ENCODE measurements at places on chromosomes 13 and 19.

DNA sequence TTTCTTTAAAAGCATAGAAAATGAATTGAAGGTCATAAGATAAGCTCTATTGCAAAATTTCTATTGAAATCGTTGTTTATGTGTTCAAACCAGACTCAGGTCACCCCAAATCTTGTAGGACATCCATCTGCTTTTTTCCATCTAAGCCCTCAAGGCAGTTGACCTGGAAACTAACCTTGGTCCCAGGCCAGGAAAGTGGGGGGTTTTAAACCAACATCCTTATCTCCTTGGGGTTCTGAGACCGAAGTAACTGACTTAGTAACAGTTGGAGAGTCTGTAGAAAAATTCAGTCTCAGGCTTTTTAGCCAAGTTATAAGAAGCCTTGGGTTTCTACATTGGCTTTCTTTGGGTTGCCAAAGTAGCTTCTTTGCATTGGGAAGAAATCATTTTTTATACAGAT lies 23.4 kb downstream of the ZNF507 start:
- no peak for DNase-seq

DNA sequence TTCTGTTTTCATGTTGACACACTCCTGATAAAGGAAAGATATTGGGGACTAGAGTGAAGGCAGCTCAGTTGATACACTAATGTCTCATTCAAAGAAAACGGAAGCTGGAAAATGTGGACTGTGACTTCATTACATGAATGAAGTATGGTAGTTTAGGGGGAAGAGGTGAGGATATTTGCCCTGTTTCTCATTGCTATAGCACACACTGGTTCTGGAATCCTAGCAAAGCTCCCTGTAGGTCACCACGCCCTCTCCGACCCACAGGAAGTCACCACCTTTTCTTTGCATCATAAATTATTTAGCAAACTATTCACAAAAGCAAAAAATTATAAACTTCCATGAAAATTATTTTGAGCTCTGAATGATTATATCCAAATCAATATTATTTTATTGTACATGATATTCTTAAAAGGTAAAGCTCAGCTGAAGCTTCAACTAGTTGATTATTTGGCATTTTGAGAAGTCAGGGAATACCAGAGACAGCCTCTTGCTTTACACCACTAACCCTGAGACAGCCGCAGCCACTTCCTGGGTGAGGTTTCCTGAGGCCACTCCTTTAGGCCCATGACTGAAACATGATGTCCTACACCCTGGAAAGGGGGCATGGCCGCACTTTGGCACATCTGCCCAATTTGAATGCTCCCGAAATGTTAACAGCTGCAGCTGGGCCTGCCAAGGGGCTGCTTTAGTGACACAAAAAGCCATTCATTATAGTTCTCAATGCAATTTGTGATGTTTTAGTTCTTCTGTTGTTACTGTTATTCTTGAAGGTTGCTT lies 50.0 kb upstream of the WDFY2 start:
- DNase-seq: no peak

GRCh38 chr19:56111601-56112312 lies 9.3 kb downstream of the ZNF787 start:
- no peak for DNase-seq

DNA sequence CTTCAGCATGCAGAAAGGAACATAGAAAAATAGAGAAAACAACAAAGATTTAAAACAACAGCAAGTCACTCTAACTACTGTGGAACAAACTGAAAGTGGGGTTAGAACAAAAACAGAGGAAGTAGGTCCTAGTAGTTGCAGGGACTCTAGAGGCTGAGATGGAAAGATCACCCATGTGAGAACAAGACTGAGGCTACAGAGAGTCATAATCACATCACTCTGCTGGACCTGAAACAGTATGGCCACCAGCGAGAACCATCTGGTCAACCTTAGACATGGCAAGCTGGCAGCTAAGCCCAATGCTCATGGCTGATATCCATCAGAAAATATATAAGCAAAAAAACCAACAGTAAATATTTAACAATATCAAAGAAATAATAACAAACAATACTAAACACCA lies 35.8 kb upstream of the ZNF724 start:
- DNase-seq: no peak

DNA sequence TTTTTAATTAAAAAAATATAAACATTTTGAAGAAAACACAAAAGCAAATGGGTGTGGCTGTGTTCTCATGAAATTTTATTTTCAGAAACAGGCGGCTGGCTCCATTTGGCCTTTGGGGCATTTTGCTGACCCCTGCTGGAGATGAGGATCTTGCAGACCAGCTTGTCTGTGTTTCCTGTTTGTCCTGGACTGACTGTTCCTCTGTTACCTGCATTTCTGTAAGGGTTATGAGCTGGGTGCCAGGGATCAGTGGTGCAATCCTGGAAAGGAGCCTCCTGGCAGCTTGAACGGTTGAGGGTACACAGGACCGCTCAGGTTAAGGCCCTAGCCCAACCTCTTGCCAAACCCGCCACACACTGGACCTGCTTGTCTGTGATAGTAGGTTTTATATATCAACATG lies 49.9 kb downstream of the ZNF787 start:
- DNase-seq: no peak

DNA sequence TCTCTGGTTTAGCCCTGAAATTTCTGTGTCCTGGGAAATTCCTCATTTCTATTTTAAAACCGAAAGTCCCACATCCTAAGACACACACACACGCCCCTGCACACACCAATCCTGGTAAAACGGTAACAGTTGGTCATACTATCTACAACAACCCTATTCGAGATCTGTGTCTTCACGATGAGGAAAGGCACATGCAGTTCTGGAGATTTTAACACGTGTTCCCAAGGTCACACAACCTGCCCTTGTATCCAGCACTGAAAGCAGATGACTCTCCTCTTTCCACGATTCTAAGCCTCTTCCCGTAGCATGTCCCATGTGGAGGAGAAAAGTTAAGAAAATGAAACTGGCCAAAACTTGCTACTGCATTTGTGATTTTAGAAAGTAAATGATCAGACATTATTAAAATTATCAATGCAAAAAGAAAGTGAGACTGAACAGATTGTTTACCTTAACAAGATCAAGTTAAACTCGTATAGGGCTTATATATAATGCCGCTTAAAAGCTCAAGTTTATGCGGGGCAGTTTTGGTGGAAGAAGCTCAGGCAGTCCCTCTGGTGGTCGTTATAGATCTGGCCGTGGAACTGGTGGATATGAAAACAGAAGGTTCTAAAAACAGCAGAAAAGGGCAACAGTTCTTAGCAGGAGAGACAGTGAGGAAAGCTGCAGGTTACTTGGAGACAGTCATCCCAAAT lies 32.7 kb downstream of the VSTM1 start:
- no peak for DNase-seq

DNA sequence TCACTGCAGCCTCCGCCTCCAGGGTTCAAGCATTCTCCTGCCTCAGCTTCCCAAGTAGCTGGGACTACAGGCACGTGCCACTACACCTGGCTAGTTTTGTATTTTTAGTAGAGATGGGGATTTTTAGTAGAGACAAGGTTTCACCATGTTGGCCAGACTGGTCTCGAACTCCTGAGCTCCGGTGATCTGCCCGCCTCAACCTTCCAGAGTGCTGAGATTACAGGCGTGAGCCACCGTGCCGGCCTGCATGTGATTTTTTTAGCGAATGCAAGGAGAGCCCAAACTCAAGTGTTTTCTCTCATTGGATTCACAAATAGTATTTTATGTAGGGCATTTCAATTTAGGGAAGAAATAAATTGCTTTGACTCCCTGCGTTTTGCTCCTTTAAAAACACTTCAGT lies 4.4 kb downstream of the ZMYM2 start:
- no peak for DNase-seq

DNA sequence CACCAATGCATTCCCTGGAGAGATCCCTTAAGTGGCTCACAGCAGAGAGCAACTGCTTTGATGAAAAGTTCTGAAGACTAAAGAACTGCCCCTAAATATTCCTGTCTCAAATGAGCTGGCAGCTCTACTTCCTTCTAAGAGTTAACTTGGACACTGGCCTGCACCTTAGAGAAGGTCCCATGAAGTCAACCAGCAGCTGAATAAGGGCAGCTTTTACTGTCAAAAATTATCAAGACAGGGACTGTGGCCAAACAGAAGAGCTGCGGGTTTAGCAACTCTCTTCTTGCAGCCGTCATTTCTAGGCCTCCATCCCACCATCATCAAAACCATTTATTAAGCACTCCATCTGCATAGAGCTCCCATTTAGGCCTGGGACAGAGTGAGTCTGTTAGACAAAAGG lies 491.1 kb upstream of the TSHZ3 start:
- DNase-seq: no peak

DNA sequence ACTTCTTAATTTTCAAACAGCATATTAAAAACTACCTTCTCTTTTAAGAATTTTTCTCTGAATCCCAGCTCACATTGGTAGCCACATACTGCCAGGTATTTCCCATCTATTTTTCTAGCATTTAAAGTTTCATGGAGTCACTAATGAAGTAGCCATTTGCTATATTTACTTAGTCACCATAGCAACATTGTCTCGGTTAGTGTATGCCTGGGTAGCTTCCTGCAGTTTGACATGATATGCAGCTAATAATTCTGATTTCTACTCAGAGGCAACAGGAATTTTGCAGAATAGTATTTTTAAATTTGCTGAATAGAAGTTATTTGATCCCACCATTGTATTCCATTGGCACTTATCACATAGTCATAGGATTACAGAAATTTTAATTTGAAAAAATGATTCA lies 30.9 kb upstream of the KCTD4 start:
- DNase-seq: no peak

- no peak for DNase-seq
These were observed 166.2 kb downstream of the ZIC5 start for GRCh38 chr13:99805361-99805760.

- no peak for DNase-seq
These were observed 5.0 kb upstream of the JUNB start for GRCh38 chr19:12786141-12786870.

DNA sequence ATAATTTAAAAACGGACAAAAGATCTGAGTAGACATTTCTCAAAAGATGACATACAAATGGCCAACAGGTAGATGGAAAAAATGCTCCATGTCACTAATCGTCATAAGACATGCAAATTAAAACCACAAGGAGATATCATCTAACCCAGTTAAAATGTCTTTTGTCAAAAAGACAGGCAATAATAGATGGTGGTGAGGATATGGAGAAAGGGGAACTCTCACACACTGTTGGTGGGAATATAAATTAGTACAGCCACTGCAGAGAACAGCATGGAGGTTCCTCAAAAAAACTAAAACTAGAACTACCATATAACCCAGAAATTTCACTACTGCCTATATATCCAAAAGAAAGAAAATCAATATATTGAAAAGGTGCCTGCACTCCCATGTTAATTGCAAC lies 37.9 kb downstream of the OR10H4 start:
- DNase-seq: no peak

GRCh38 chr13:100403675-100404074 lies 184.9 kb downstream of the GGACT start:
- DNase-seq: no peak

GRCh38 chr19:53365899-53366493 lies 491 bp downstream of the ZNF525 start:
- DNase-seq: peak; percentile 26

GRCh38 chr13:108220041-108220440 lies 1.8 kb downstream of the ABHD13 start:
- DNase-seq: no peak

GRCh38 chr19:54271106-54271505 lies 9.8 kb downstream of the LILRB2 start:
- DNase-seq: no peak

- DNase-seq: no peak
These were observed 42.0 kb upstream of the TDRD3 start for GRCh38 chr13:60355056-60355455.

- DNase-seq: no peak
These were observed 706 bp downstream of the TNFRSF19 start for GRCh38 chr13:23570921-23571315.

DNA sequence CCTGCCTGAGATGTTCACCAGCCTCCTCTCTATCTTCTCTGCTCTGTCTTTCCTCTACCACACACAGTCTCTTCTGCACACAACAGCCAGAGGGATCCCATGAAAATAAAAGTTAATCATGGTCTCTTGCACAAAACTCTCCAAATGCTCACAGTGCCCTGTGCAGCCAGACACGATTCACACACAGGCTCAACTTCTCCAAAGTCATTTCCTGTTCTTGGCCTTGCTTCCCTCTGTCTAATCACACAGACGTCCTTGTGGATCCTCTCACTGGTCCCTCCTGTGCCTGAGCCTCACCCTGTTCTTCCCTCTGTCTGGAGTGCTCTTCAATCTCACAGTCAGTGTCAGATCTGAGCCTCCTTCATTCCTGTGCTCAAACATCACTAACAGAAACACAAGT lies 7.8 kb downstream of the SIGLEC12 start:
- no peak for DNase-seq

DNA sequence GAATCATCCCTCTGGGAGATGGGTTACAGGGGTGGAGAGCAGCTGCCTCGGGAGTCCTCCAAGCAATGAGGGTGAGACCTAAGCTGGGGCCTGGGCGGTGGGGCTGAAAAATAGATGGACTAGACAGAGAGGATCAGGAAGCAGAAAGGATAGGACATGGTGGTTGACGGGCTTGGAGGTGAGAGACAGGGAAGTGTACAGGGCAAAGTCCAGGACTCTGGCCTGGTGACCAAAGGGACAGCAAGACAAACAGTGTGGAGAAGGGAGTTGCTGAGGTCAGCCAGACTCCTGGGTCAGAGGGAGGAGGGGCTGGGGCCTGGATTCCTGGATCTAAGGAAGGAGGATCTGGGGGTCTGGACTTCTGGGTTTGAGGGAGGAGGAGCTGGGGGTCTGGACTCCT lies 5.5 kb downstream of the PHLDB3 start:
- no peak for DNase-seq

DNA sequence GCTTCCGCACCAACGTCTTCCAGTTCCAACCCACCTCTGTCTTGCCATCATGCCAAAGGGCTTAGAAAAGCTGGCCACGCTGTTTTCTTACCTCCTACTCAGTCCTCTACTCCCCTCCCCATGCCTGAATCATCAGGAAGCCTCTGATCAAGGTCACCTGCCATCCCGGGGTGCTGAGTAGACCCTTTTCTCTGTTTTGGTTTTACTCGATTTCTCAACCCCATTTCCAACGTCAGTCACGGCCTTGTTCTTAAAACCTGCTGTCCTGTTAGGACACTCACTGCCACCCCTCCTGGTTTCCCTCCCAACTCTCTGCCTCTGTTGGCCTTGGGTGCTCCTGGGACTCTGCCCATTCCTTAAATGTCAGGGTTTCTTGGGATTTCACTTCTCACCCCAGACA lies 350.1 kb downstream of the FOXO1 start:
- DNase-seq: no peak

Measured in stimulated activated CD4-positive, alpha-beta T cell treated with anti-CD3 and anti-CD28 coated beads, Interleukin-1b, Interleukin-23, amount 100 ng/mL, for 1 hour (primary cell).